ENCODE measurements at places on chromosomes 1 and 21. TPM values are rescaled to one million over a fixed set of nuclear protein-coding genes. Genes with fewer than 3 reads are reported as not detected.

The MT1HL1 gene
- not detected for total RNA-seq

The DNM3 gene
- total RNA-seq, result 4.7 TPM

The CR1 gene
- total RNA-seq, result 0.09 TPM

The VTCN1 gene
- 28.3 TPM for total RNA-seq

The PRKAA2 gene
- total RNA-seq, result 5.6 TPM

Measured in mesothelial cell of epicardium (in vitro differentiated cells).